Fibroblast of skin of abdomen (primary cell): ENCODE measurements at places on chromosomes 16 and 17.

DNA sequence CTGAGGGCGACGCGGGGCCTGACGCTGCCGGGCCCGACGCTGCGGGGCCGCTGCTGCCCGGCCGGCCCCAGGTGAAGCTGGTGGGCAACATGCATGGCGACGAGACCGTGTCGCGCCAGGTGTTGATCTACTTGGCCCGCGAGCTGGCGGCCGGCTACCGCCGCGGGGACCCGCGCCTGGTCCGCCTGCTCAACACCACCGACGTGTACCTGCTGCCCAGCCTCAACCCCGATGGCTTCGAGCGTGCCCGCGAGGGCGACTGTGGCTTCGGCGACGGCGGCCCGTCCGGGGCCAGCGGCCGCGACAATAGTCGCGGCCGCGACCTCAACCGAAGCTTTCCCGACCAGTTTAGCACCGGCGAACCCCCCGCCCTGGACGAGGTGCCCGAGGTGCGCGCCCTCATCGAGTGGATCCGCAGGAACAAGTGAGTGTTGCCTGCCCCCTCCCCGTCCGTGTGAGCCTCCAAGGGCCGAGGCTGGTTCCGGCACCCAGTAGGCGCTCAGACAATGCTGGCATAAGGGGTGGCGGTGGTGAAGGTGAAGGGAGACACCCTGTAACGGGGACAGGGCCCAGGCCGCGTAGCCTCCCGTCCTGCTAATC is 676 bp downstream of the CPD start:
- no peak for DNase-seq

GRCh38 chr17:67779098-67779672 is 46.1 kb upstream of the BPTF start:
- DNase-seq, result peak; percentile 34

DNA sequence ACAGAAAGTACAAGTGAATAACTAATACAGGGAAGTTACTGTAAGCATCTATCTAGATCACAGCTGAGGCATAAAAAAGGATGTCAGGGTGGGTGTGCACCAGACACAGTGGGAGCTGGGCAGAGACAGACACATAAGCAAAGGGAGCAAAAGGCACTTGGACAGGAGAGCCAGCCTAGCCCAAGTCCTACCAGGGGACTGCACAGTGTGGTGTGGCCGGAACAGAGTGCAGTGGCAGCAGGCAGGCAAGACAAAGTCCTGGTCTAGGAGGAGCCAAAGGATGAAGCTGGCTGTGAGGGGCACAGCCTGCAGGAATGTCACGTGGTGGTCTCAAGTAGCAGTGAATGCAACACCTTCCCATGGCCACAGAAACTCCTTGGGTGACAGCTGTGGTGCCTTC is 21.9 kb downstream of the RAD51D start:
- DNase-seq, result no peak

- DNase-seq, result no peak
Observed at GRCh38 chr17:37146086-37147064, 197.6 kb downstream of the AATF start.

GRCh38 chr16:74713325-74713724 is 12.7 kb upstream of the MLKL start:
- DNase-seq, result no peak

DNA sequence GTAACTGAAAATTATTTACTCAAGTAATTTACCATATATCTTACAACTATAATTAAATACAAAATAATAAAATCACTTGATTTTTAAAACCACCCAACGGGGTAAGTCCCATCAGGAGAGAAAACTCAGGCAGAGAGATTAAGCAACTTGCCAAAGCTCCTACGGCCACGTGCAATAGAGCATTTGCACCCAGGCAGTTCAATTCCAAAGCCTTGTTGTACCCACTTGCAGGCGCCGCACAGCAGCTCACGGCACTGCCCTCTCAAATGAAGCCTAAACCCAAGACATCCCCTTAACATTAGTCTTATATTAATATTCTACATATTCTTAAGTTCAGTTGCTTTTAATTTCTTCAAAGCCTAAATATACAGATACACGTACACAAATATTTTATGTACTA is 75.7 kb downstream of the SPAG9 start:
- no peak for DNase-seq

- DNase-seq, result peak; percentile 62
Observed at GRCh38 chr17:29292992-29293889, 707 bp downstream of the NUFIP2 start.

GRCh38 chr17:77916264-77916663 is 42.2 kb upstream of the TNRC6C start:
- no peak for DNase-seq

GRCh38 chr16:46812781-46813540 is 18.0 kb downstream of the C16orf87 start:
- no peak for DNase-seq
